Right renal cortex interstitium (tissue), 3 donors: ENCODE measurements at places on chromosomes 6 and 20.

- DNase-seq = no peak
These were observed 78.7 kb downstream of the SGK1 start for GRCh38 chr6:134238960-134239795.

DNA sequence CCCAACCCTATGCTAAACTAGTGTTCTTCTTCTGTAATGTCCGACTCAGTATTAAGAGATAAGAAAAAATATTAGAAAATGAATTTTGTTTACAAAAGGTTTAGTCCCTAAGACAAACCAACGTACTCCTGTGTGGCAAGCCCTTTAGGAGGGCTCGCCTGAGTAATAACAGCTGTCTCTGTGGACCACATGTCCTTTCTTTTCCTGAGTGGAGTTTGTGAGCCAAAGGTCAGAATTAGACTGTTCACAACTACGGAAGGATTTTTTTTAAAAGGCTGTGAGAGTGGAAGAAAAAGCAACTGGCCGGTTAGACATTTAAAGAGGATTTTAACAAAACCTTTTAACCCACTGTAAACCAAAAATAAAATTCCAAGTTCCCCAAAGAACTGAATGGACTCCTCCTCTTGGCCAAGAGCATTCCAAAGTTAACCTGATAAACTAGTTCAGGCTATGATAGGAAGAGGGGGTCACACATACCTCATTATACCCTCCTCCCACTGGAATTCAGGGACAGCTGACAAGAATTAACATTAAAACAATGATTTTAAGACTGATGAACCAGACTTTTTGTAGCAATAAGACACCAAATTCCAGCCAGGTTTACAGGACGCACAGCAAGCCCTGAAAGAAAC is 43.5 kb downstream of the FAM184A start:
- peak; percentile 2 for DNase-seq

GRCh38 chr6:166365221-166365620 is 17.5 kb downstream of the MPC1 start:
- DNase-seq = no peak

GRCh38 chr20:48719598-48720255 is 108.1 kb downstream of the PREX1 start:
- no peak for DNase-seq

GRCh38 chr6:41228616-41229015 is 467 bp downstream of the TREML4 start:
- no peak for DNase-seq

DNA sequence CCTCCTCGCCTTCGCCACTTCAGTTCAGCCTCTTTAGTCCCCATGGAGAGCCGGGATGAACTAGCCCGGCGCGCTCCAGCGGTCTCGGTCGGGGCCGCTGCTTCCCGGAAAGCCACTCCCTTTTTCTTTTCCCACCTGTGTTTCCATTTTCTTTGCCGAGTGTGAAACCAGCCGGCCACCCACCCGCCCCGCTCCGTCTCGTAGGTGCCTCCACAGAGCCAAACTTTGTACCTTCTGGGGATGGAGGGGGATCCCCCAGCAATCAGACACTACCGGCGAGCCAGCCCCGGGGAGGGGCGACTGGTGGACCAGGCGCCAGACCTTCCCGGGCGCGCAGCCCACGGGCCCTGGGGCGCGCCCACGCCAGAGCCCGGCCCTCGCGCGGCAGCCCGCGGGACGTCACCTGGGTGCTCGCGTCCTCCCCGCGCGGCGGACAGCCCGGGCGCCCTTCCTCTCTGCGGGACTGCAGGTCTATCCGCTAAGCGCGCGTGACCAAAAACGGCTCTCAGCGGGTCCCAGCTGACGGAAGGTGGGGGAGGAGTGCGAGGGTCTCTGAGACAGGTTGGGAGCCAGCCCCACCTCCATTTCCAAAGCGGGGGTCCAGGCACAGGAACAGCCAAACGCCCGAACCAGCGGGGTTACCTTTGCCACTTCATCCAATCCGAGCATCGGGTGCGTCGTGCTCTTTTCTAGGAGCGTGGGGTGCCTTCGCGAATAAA is at the start of gene MCHR2:
Gene MCHR2 (minus strand): TSS at position 691 of the 719 bp plus-strand sequence. CDS start 38,076 bp downstream, outside the sequence.
- no peak for DNase-seq

- no peak for DNase-seq
These were observed 62.4 kb downstream of the ZBTB9 start for GRCh38 chr6:33516726-33517125.

DNA sequence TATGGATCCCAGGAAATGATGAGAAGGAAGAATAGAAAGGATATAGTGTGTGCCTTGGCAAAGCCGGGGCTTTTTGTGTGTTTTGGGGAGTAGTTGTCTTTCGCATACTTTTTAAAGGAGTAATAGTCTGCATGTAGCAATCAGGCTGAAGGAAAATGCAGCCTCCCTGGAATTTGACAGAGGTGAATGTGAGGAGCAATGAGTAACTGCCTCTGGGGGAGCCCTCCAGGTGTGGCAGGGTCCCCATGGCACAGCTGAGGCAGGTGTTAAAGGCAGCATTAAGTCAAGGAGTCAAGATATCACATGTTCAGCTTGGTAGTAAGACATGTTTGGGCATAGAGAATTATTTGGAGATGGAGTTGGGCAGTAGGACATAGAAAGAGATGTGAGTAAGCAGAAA is 203.1 kb downstream of the C6orf118 start:
- DNase-seq = no peak

DNA sequence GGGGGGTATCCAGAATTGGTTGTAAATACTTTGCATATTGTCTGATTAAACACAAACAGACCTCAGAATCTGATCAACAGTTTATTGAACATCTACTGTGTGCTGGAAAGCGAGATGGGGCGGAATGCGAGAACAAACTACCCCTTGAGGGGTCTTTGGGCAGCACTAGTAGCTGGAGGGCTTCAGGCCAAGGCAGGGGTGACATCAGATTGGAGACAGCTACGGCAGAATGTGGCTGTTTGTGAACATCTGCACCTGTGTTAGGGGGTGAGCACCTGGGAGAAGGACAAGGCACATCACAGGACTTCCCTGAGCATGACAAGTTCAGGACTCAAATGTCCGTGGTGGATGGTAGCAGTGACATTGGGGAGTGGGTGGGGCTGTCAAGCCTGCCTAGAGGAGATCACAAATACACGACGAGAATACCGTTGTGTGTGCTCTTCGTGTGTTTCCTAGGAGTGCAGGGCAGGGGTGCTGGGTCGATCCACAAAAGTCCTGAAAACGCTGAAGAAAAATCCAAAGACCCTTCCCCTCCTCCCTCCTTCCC is 59.5 kb downstream of the SRC start:
- DNase-seq = no peak

DNA sequence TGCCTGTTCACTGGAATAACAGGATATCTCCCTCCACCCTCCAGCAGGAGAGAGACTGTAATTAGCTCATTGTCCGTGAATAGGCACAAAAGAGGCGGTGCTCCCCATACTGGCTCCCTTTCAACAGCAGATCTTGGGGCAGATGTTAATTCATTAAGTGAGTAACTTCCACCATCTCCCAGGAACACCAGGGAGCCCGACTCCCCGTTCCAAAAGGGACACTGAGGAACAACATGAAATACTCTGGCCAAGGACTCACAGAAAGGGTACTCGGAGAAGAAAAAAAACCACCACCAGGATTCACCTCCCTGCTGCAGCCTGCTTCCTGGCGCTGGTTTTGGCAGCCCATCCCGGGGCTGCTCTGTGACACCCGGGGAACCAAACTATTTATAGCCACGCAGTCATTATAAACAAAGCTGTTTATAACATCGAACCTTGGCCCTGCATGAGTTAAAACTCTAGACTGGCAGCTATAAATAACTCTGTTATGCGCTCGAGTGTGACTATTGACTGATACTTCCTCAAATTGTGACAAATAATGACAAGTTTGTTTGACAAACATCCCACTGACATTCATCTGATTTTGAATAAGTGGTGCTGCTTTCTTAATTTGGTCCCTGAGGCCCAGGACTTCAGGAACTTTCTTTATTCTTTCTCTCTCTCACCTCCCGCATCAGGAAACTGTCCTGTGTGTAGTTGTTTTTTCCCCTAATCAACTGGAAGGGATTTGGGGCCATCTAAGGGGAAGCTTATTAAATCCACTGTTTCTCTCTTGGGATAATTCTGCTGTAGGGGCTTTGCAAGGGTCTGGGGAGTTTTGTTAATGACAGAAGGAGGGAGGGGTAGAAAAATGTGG is 521.6 kb downstream of the CD83 start:
- no peak for DNase-seq

- DNase-seq = no peak
These were observed 247.1 kb downstream of the HIVEP2 start for GRCh38 chr6:142697922-142698321.

- no peak for DNase-seq
These were observed 485 bp downstream of the ADISSP start for GRCh38 chr20:3767110-3767426.

DNA sequence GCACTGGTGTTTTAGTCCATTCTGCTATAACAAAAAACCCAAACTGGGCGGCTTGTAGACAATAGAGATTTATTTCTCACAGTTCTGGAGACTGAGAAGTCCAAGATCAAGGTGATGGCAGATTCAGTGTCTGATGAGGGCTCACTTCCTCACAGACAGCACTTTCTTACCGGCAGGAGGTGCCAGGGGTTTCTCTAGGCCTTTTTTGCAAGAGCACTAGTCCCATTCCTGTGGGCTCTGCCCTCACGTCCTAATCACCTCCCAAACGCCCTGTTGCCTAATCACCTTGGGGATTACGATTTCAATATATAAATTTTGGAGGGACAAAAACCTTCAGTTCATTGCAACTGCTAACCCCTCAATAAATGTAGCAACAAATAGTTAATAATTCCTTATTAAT is 140.0 kb upstream of the SGK1 start:
- no peak for DNase-seq

- no peak for DNase-seq
These were observed 83.3 kb downstream of the PLCB1 start for GRCh38 chr20:8215361-8215781.

GRCh38 chr6:7155871-7156579 is 48.3 kb downstream of the RREB1 start:
- DNase-seq = no peak

GRCh38 chr6:80437221-80437620 is 330.8 kb downstream of the BCKDHB start:
- no peak for DNase-seq

- DNase-seq = no peak
These were observed 115.5 kb downstream of the NFATC2 start for GRCh38 chr20:51426718-51427650.

GRCh38 chr6:90370493-90370959 is 73.9 kb upstream of the BACH2 start:
- DNase-seq = no peak

- DNase-seq = no peak
These were observed 11.0 kb upstream of the BLOC1S5 start for GRCh38 chr6:8075185-8075584.

DNA sequence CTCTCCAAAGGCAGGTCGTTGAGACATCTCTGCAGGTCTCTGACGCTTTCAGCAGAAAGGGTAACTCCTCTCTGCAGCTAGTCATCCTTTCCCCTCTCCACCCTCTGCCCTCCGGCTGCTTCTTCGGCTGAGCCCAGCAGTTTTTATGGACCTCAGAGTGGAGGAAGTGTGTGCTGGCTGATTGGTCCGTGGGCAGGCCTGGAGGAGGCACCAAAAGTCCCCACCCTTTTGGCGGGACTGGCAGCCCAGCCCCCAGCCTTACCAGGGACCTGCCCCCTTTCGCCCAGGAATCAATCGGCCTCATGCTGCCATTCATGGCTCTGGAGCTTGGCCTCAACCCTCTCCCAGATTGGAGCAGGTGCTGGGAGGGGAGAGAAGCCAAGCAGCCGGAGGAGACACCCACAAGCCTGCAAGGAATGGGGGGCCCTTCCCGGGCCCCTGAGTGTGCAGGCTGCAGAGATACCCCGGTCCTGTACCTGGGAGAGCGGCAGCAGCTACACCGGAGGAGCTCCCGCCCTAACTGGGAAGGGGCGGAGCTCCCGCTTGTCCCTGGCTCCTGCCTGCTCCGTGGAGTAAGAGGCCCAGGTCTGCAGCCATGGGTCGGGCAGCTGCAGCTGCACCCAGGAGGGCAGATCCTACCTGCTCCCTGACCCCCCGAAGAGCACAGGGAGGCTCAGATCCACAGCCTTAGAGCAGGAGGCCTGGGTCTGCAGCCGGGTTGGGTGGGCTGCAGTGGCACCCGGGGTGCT is 170.3 kb upstream of the SOX4 start:
- DNase-seq = no peak

DNA sequence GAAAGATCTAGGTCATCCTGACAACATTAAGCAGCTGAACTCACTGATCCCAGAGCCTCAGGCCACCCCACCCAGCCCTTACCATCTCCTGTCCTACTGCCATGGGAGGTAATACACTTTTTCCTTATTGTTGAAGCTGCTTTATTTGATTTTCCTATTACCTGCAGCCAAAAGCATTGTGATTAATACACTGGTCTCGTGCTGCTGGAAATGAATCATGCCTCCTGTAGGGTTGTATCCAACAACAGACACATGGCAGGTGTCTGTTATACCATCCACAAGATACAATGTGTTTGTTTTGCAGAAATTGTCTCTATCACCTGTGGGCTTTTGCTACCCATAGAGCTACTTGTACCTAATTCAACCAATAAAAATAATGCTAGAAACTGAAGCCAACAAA is 34.2 kb downstream of the MYLIP start:
- DNase-seq = no peak

- no peak for DNase-seq
These were observed 99.2 kb downstream of the OR2B2 start for GRCh38 chr6:27812805-27813492.

DNA sequence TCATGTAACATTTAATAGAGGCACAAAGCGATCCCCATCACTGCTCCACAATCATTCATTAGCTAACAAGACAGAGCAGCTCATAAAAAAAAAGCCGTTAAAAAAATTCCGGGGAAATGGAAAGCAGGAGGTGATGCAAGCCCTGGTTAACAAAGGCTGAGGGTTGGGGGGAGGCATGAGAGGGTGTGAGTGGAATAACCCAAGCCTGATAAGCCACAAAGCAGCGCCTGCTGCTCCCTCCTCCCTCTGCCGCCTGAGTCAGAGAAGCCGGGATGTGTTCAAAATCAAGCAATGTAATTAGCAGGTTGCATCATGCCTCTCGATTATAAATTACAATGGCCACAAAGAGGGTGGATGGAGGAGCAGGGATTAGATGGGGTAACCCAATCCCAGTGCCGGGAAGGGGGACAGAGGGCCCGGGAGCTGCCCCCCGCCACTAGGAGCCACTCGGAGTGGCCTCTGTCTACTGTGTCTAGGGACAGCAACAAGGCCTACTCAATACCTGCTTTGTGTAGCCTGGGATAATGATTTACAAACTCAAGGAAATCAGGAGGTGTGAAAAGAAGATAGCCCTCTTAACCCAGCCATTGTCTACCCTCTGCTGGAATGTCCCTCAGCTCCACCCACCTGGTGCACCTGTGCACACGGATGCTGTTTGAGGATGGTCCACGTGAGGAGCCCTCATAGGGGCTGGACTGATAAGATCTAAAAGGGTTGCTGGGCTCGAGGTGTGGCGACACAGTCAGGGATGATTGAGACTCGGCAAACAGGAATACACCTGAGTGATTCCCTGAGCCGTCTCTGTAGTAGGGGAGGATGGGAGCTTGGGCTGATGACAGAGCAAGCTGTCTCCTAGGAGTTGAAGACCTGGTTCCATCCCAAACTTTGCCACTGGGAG is 156.9 kb downstream of the VEGFA start:
- DNase-seq = no peak

DNA sequence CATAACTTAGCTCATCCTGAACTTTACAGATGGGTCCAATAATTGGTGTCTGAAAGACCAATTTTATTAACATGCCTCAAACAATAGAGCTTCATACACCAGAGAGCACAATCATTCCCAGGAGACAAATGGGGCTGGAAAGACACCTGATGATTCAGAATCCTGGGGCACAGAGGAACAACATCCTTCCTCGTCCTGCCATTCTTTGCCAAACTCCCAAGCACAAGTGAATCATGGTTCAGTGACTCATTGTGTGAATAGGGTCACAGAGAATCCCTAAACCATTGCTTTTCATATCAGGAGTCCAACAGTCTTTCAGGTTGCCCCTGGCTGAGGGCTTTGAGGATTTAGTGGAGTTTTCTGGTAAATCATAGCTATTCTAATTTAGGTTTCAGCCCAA is 266.4 kb upstream of the BMP2 start:
- no peak for DNase-seq
